ENCODE measurements at places on chromosomes 4 and X.

DNA sequence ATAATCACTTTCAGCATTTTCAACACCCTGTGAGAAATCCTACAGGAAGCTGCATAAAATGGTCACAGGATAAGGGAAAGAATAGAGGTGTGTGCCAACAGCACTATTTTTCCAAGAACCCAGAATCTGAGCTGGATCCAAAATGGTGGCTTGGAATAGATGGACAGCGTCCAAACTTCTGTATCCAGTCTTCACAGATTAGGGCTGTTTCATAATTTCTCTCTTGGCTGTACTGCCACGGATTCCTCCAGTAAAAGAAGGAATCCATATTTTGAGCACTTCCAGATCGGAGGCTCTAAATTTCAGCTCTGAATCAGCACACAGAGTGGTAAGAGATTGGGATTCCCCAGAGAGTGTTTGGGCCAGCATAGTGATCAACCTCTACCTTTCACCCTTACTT lies 12.2 kb downstream of the MAOB start:
- DNase-seq: no peak

GRCh38 chr4:75432683-75433082 lies 81.5 kb downstream of the RCHY1 start:
- DNase-seq: no peak

- no peak for DNase-seq
These were observed 39.0 kb downstream of the FGFBP1 start for GRCh38 chr4:15899511-15899910.

DNA sequence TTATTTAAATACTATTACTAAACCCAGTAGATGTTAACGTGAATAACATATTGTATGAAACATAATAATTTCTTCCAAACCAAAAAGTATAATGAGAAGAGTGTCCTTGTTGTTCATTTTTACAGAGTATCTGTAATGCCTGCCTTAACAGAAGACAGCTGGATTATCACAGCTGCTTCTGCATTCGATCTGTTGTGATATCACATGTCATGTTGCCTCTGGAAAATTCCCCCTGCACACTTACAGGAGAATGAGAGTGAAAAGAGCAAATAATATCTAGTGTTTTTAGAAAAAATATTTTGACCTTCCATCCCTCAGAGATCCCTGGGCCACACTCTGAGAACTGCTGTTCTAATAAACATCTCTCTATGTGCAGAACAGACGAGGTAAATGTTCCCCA lies 240.1 kb upstream of the NOCT start:
- DNase-seq: no peak

DNA sequence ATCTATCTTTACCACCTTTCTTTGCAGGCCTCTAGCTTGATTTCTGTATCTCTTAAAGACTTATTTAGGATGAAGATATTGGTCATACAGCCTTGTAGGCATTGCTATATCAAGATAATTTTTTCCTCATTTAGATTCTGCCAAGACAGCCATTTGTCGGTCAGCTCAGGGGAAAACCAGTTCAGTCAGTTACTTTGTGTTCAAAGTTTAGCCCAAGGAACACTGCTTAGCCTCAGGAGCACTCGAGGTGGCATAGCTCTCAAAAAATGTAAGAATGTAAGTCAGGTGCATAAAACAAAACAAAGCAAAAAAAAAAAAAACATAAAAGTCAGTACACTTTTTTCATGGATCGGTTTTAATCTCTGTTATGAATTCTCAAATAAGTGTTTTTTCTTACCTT lies 43.4 kb downstream of the NRK start:
- no peak for DNase-seq

GRCh38 chrX:19805046-19805690 lies 82.2 kb downstream of the SH3KBP1 start:
- no peak for DNase-seq

DNA sequence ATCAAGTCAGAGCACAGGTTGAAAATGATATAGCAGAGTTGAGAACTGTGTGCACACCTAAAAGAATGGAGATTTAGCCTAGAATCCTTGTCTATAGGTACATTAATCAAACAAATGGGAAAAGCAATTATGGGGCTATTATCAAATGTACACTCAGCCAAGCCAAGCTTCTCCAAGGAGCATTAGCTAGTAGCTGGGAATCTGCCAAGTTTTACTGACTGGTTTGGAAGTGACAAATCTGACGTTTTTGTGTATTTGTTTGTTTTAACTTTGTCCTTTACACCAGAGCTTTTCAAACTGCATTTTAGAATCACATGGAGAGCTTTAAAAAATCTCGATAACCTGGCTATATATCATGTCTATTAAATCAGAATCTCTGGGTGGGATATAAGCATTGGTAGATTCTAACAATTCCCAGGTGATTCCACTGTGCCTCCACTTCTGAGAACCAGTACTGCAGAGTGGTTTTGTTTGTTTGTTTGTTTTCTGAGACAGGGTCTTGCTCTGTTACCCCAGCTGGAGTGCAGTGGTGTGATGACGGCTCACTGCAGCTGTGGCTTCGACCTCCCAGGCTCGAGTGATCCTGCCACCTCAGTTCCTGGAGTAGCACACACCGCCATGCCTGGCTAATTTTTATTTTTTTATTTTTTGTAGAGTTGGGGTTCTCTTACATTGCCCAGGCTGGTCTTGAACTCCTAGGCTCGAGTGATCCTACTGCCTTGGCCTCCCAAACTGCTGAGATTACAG lies 279.8 kb downstream of the UNC5C start:
- DNase-seq: no peak

GRCh38 chr4:83125738-83126141 lies 11.2 kb upstream of the PLAC8 start:
- DNase-seq: no peak

GRCh38 chrX:8760021-8760420 lies 28.1 kb upstream of the ANOS1 start:
- no peak for DNase-seq

- no peak for DNase-seq
These were observed 1.1 kb upstream of the USP38 start for GRCh38 chr4:143183513-143184216.

DNA sequence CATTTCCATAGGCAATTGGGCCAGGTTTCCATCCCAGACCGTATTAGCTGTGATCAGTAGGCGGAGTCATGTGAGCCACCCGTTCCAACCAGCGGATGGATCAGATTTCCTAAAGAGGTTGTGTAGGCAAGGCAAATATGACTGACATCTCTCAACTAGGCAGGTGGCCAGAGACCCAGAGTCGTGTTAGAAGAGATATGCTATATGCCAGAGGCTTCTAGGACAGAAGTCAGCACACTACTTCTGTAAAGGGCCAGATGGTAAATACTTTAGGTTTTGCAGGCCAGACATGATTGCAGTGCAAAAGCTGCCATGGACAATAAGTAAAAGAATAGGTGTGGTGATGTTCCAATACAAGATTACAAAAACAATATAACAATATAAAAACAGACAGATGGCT lies 788.4 kb downstream of the RPA4 start:
- DNase-seq: no peak

GRCh38 chrX:122641826-122642225 lies 542.3 kb upstream of the GRIA3 start:
- no peak for DNase-seq

- DNase-seq: no peak
These were observed at the start of gene PRRG3 for GRCh38 chrX:151694661-151695582. TSS of gene PRRG3 (plus strand) at chrX:151695458. CDS start at chrX:151698815, 3,357 bp downstream.

DNA sequence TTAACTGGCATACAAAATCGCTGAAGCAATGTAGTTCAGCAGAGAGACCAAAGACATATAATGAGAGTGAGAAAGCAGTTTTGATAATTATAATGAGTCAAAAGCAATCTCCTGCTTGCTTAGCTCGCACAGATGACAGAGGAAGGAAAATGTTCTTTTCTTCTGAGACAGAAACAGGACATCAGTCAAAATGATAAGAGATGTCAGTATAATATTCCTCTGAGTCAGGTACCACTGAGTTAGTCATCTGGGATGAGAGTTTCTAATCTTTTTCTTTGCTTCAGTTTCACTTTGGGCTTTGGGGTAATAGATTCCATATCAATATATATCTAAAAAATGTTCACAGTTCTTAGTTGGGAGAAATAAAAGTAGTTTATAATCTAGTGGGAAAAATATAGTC lies 387.2 kb downstream of the PCDH7 start:
- no peak for DNase-seq

- DNase-seq: no peak
These were observed 1.9 kb upstream of the WAS start for GRCh38 chrX:48681539-48682183.

- no peak for DNase-seq
These were observed 15.0 kb downstream of the TCEANC start for GRCh38 chrX:13667919-13668318.

DNA sequence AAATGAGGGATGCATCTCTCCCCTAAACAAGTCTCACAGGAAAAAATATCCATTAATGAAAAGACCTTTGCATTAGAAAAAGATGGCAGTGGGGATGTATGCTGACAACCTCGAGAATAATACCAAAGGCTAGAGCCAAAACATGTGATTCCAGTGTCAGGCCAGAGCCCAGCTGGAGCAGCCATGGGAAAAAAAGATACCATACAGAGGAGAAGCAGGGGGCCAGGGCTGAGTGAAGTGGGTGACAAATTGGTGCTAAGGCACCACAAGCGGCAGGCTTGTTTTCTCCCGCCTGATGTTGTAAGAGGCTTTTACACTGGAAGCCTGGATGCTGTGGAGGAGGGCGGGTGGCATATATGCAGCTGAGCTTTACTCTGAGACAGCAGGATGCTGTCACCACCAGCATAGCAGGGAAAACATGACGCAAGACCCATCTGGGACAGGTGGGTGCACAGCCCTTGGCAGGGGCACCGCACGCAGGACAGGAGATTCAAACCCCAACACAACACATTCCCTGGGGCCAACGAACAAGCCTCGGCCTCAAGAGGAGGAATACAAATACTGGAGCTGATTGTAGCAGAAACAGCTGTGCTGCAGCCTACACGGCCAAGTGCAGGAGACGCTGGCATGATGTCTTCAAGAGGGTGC lies 91.9 kb downstream of the TSPAN5 start:
- DNase-seq: no peak

DNA sequence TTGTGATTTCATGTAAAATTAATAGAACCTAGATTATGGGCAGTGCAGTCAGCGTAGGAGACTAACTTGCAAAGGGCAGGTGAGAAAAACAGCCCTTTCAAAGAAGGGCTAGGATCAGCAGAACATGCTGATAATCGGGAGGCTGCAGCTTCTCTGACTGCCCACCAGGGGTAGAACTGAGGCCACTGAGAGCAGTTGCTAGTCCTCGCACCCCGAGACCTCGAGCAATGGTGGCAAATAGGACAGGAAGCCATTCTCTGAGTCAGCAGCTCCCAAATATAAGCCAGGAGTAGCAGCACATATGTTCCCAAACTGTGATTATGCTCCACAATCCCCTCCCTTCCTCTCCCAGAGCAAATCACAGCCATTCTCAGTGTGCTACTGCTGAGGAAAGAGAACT lies 186.5 kb downstream of the MSL3 start:
- DNase-seq: no peak

DNA sequence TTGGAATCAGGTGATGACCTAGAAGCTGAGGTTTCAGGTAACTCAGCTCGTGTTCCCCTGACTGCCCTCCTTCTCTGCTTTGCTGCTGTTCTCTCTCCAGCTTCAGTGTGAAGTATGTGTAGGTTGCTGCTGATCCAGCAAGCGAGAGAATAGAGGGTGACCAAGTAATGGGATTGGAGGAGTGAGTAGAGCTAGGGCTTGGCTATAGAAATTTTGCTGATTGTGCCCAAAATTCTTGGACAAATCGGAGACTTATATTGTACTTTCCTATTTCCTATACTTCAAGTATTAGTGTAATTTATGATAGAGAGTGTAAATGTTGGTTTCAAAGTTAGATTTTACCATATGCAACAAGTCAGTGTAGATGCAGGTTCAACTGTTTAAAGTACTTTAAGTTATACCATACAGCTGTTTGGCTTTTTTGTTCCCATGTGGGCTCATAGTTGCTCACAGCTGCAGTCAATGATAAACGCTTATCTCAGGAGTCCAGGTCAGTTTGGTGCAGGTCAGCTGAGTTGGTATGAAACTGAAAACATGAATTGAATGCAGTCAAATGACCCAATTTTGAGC lies 48.0 kb downstream of the RAPGEF2 start:
- DNase-seq: no peak

DNA sequence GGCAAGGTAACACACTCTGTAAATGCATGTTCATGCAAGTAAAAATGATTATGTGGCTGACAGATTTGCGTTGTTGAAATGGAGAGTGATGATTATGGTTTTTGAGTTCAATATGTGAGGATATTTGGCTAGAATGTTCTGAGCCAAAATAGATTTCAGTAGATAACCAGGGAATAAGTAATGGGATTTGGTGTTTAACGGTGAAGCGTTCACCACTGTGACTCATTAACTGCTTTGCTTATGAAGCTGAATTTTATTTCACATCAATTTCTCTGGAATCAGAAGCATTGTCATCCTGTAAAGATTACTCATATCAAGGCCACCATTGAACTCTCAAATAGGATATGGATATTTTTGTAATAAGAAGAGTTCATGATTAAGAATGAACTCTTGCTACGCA lies 11.7 kb downstream of the AFP start:
- DNase-seq: peak; percentile 19

DNA sequence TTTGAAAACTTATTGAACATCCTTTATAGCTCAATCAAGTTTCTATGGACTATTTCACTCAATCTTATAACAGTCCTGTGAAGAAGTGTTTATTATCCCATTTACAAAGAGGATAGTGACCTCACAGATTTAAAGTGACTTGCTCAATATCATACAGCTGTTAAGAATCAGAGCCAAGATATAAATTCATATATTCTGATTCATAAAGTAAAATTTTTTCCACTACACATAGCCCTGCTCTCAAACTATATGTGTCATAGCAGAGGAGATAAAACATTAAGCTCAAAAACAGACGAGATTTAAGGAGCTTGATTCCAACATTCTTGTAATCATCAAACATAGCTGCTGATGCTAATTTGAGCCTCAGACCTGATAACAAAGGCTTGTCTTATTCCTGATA lies 226.8 kb downstream of the CAMK2D start:
- no peak for DNase-seq

DNA sequence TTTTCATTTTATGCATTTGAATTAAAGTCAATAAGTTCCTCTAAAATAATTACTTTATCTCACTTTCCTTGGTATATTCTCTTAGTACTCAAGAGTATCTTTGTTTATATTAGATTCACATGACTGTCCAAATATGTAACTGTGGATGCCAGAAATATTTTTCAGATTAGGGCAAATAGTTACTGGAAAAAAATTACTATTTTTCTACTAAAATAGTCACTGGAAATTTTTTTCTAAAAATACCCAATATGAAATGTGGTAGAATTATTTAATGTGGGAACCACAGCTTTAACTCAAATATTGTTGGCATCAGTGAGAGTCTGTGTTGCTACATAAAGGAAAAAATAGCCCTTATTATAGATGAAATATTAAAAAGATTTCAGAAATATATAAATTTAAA lies 70.4 kb upstream of the NMU start:
- no peak for DNase-seq

DNA sequence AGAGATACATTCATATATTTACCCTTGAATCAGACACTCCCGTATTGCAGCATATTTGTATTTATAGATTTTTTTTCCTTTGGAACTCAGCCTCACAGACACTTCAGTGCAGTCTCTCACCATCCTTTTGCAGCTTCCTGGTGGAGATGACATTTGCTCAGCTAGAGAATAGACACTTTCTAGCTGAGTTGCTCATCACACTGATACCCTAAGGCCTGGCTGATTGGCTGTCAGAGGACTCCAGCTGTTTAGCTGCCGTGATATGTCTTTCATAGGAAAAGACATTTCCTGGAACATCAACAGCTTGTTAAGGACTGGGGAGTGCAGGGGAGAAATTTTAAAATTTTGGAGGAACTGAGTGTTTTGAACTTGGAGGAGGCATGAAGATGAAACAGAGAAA lies 429.6 kb downstream of the SMARCA1 start:
- no peak for DNase-seq

GRCh38 chrX:148600131-148600530 lies 99.7 kb downstream of the AFF2 start:
- DNase-seq: no peak

Measured in HS-27A (cell line).